Hematopoietic multipotent progenitor cell treated with erythropoietin and hydrocortisone succinate and interleukin-3 and kit ligand, for 4 days (in vitro differentiated cells): ENCODE measurements at places on chromosomes 5 and 9.

DNA sequence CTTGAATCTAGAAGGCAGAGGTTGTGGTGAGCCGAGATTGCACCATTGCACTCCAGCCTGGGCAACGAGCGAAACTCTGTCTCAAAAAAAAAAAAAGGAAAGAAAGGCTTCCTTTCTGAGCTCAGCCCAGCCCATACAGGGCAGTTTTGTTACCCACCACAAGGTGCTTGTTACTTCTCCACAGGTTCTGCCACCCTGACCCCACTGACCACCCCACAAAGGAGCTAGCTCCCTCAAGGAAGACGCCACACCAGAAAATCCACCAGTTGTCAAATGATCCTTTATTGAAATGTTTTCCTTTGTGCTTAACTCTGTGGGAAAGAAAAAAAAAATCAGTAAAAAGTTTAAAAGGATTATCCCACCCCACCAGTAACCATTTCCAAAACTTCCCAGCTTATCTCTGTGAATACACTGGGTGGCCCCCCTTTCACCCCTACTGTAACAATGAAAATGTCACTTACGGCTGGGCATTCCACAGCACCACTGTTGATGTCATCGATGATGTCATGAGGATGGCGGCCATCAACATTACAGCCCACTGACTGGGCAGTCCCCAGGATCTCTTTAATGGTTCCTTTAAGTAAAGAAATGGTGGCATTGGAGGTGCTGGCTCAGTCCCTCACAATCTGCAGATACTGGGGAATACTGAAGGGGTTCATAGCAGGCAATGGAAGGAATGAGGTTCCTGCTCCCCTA is 3.6 kb downstream of the RPL12 start:
- DNase-seq: peak; percentile 29

DNA sequence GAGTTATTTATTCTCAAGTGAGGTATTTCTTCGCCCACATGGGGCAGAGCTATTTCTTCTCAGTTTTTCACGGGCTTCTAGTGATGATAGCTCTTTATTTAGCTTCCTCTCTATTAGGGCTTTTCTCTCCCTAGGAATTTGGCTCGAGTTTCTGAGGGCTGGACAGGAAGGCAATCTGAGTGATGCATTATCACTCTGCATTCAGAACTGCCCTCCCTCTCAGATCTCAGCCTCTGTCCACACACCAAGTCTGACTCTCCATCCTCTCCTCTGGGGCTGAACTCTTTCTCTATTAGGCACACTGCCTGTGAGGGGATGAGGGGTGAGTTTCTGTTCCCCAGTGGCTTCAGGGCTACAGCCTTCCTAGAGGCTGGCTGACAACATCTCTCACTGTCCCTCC is 14.9 kb upstream of the SCAMP1 start:
- DNase-seq: no peak

GRCh38 chr9:113525205-113525604 is 61.7 kb downstream of the RGS3 start:
- no peak for DNase-seq

- DNase-seq: no peak
These were observed 287.4 kb downstream of the HTR1A start for GRCh38 chr5:63674881-63675280.

DNA sequence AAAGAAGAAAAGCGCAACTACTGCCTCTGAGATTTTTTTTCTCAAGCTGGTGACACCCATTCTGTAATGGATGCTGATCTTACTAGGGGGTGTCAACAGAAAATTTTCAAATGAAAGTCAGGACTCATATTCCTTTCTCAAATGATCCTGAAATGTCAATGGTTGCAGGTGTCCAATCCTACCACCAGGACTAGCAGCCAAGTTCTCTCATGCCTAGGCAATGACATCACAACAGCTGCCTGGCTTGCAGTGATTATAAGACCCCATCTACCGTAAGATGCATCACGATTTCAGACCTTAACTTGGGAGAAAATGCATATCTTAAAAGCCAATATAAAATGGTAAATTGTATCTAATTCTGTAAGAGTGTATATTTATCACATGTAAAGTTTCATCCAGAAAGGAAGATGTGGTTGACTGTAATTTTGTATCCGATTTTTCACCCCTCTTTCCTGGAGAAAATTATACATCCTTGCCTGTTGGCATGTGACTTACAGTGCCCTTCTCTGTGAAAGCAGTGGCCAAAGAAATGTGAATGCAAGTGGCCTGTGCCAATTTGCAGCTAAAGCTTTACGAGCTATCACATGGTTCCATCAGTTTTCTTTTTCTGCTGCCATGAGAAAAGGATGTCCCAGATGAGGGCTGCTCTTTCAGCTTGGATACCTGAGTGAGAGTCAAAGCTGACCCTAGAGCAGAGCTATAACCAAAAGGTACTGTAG is 104.4 kb downstream of the DENND1A start:
- DNase-seq: no peak
